Erythroblast (primary cell): ENCODE measurements at places on chromosomes 16 and 17.

GRCh38 chr16:89583895-89584644 lies 8.5 kb downstream of the CPNE7 start:
- no peak for DNase-seq

DNA sequence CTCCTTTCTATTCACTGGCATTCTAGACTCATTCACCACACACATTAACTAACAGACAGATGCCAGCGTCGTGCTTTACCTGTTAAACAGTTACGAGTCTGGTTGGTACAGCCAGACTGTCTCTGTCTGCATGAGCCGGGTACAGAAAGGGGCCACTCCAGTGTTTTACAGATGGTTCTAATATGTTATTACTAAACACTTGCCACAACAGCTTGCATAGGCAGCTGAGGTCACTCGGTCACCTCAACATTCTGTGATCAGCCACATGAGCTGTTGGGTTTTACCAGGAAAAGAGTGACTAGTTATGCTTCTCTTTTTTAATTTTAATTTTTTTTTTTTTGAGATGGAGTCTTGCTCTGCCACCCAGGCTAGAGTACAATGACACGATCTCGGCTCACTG lies 25.2 kb downstream of the CD300A start:
- no peak for DNase-seq

DNA sequence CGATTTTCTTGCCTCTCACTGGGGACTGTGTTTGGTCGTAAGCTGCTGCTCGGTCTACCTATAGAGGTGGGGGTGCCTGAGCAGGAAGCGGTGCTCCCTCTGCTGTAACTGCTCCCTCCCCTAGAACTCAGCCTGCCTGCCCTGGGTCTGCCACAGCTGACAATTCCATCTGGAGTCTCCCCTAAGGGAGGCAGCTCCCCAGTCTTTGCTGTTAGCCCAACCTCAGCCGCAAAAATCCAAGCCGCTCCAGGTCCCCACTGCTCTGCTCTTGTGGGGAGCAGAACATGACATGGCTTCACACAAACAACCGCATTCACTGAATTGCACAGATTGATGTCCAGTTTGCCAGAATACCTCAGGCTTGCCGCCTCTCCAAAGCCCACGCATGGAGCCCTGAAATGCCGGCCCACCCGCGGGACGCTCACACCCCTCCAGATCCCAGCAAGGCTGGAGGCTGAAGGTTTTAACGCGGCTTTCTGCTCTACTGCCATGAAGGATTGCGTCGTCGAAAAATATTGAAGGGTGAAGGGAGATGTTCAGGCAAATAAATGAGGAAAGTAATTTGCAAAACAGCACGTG lies 221.5 kb upstream of the FOXF1 start:
- no peak for DNase-seq

DNA sequence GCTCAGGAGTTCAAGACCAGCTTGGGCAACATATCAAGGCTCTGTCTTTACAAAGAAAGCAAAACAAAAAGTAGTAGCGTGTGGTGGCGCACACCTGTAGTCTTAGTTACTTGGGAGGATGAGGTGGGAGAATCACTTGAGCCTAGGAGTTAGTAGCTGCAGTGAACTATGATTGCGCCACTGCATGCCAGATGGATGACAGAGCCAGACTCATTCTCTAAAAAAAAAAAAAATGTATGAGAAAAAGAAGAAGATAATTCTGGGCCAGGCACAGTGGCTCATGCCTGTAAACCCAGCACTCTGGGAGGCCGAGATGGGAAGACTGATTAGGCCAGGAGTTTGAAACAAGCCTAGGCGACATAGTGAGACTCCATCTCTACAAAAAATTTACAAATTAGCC lies 28.5 kb downstream of the STAT5B start:
- no peak for DNase-seq

DNA sequence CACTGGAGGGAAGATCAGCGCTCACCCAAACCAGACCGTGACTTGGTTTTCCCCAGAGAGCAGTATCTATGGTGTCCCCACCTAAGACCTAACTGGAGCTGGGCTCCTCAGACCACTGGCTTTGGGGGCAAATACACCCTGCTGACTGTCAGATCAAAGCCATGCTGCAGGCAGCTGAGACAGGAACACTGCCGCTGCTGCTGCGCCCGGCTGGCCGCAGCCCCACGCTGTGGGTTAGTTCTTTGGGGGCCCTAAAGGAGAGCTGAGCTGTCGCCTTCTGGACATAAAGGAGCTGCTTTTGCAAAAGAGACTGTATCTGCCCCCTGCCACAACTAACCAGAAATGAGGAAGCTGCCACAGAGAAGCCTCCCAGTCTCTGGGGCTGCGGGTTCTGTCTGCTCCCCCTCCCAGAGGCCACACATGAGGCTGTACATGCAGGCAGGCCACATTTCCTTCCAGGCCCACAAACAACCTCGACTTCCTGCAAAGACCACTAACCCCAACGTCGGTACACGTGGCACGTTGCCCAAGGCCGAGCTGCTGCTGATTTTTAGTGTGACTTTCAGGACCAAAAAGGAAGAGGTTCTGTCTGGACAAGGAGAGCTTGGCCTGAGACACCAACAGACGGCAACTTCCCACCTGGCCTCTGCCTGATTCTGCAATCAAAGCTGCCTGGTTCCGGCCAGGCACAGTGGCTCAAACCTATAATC lies 18.2 kb upstream of the ABR start:
- DNase-seq: no peak

- DNase-seq: no peak
Observed at GRCh38 chr16:523097-523741, 4.3 kb upstream of the CAPN15 start.

DNA sequence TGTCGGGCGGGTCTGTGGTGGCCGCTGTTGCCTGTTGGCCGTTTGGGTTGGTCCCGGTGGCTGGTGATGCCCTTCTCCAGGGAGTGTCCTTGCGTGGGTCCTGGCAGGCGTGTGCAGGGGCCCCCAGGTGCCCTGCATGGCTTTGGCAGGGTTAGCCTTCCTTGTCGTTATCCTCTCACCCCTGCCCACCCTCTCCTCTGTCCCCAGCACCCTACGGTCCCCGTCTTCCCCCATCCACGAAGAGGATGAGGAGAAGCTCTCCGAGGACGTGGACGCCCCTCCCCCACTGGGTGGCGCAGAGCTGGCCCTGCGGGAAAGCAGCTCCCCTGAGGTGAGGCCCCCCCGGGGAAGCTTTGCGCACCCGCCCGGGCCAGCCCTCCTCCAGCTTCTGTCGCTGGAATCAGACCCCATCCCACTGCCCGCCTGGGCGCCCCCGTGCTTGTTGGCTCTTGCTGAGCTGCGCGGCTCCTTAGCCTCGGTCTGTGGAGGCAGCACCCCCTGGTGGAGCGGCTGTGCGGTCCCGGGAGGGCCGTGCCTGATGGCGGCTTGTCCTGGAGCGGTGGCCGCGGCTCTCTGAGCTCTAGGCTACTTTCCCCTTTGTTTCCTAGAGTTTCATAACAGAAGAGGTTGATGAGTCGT lies 10.6 kb upstream of the NUDT16L1 start:
- peak; percentile 51 for DNase-seq

- DNase-seq: no peak
Observed at GRCh38 chr17:19541445-19541844, 7.8 kb downstream of the SLC47A1 start.

DNA sequence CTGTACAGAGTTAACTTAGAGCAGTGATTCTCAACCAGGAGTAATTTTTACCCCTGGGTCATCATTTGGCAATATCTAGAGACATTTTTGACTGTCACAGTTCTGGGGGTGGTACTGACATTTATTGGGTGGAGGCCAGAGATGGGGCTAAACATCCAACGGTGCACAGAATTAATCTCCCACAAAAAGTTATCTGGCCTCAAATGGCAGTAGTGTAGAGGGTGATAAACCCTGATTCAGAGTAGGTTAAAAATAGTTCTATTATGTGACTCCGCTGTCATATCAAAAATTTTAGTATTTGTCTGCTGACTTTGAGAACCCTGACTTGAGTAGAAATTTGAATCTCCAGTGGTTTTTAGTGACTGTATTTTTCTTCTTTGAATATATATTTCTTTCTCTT lies 19.1 kb downstream of the VPS35L start:
- peak; percentile 61 for DNase-seq

- no peak for DNase-seq
Observed at GRCh38 chr17:6512552-6512951, 43.8 kb downstream of the PITPNM3 start.
